Activated naive CD4-positive, alpha-beta T cell (primary cell): ENCODE measurements at places on chromosomes 4 and X.

GRCh38 chr4:62096881-62097280 lies 896.8 kb downstream of the ADGRL3 start:
- DNase-seq: no peak

DNA sequence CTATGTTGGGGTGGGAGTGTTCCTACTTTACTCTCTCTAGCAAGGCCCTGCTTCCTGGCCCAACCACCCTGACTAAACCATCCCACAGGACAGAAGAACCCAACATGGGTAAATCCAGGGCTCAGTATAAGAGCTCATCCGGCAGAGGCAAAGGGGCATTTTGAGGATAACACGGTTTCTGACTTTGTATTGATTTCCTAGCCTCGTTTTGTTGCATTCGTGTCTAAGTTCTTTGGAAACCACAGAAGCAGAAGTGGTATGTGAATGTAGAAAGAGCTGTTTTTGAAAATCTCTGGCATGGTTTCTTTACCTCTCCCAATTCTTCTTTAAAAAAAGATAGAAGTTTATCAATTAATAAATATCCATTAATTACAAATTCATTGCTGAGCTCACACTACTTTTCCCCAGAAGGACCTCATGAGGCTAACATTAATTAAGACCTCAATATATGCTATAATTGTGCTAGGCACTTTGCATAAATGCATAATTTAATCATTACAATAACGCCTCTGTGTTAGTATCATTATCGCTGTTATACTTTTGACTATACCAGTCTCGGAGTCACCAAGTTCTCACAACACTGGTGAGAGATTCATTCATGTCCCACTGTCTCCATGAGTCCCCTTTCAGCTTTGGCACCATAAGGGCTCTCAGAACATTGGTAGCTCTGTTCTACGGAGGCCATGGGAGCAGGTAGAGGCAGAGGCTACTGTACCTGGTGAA lies 5.8 kb upstream of the CLNK start:
- DNase-seq: no peak

- DNase-seq: no peak
Measured at GRCh38 chrX:104568304-104568915, 2.4 kb downstream of the IL1RAPL2 start.

DNA sequence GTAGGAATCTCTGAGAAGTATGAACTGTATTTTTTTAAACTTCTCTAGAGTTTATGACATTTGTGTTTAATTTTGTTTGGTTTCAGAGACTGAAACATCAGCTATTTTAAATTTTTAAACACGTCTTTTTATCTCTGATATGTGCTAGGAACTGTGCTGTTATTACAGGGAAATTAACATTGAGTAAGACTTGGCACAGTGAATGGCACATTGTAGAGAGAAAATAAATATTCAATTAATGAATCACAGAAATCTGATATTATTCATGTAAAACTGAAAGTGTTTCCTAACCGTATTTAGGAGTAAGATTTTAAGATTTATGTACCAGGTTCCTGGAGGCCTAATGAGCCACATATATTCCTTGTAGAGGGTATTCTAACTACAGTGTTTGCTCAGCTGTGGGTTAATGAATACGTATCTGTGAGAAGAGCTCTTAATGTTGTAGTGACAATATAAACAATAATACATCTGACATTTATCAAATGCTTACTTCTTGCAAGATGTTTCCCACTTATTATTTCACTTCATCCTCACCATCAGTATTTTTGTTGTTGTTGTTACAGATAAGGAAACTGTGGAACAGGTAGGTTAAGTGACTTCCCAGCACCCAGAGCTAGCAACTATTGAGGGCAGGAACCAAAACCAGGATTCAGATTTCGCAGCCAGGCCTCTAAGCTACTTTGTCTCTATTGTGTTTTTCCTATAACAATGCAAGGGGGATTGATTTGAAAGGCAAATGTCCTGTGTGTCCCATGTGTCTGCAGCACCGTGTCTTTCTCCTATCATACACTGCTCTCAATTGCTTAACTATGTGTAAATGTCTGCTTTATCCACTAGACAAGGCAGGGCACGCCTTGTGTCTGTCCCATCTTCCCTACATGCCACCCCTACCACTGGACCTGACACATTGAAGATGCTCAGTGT lies 121.1 kb upstream of the FAM9C start:
- DNase-seq: no peak
